ENCODE measurements at places on chromosomes 11 and 22. TPM values are rescaled to one million over a fixed set of nuclear protein-coding genes. Genes with fewer than 3 reads are reported as not detected.

CHRM1 gene
- total RNA-seq, result not detected

EIF4ENIF1 gene
- 19.0 TPM for total RNA-seq

RFPL3 gene
- not detected for total RNA-seq

GRCh38 chr11:34181856-34182405 is 76.5 kb downstream of the NAT10 start:
- ATAC-seq, result no peak

DNA sequence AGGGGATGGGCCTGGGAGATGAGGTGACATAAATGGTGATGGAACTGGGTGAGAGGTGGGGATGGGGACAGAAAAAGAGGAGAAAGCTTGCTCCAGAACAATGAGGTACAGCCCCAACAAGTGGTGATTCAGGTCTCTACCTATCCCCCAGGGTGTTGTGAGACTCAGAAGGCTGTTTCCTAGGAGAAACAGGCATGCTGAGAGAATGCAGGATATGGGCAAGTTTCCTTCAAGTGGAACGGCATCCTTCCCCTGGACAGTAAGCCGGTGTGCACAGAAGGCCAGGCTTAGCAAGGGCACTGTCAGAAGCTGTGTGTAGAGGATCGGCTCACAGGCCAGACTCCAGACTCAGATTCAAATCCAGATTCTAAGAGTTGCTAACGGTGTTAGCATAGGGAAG is 34.1 kb upstream of the CRTAM start:
- ATAC-seq, result peak; percentile 61

GRCh38 chr11:75154646-75155569 is 4.0 kb downstream of the SLCO2B1 start:
- no peak for ATAC-seq
